ENCODE measurements at places on chromosomes 16 and 17.

DNA sequence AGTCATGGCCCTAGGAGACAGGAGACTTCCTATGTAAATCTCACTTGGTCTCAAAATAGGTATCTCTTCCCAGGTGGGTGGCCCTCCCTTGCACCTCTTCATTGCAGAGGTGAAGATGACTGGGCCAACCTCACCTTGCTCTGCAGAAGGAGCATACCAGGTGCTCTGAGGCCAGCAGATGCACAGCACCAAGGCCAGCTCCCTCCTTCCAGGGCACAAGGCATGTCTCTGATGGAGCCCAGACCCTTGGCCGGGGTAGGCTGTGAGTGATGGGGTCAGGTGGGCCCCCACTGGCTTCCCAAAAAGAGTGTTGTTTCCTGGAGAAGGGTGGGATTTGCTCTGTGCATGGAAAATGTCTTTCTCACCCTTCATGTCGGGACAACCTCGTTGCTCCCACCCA, 12.8 kb downstream of the CACNG5 start:
- DNase-seq, result no peak

- DNase-seq, result no peak
These were observed 101.1 kb downstream of the ZNF18 start for GRCh38 chr17:11896199-11896598.

DNA sequence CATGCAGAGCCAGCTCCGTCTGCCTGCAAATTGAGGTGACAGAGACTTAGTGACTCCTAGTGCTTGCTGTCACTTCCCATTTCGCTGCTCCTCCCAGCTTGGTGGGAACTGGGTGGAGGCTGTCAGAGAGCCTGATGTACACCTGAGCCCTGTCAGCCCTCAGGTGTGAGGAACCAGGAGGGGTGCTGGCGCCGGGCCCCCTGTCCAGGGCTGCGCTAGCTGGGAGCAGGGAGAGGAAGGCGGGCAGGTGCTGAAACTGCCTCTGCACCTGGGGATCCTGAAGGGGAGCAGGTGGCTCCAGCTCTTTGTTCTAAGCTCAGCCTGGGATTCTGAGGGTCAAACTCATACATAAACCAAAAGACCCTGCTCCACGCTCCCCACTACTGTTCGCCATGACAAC, 10.8 kb upstream of the WSCD1 start:
- DNase-seq, result no peak

DNA sequence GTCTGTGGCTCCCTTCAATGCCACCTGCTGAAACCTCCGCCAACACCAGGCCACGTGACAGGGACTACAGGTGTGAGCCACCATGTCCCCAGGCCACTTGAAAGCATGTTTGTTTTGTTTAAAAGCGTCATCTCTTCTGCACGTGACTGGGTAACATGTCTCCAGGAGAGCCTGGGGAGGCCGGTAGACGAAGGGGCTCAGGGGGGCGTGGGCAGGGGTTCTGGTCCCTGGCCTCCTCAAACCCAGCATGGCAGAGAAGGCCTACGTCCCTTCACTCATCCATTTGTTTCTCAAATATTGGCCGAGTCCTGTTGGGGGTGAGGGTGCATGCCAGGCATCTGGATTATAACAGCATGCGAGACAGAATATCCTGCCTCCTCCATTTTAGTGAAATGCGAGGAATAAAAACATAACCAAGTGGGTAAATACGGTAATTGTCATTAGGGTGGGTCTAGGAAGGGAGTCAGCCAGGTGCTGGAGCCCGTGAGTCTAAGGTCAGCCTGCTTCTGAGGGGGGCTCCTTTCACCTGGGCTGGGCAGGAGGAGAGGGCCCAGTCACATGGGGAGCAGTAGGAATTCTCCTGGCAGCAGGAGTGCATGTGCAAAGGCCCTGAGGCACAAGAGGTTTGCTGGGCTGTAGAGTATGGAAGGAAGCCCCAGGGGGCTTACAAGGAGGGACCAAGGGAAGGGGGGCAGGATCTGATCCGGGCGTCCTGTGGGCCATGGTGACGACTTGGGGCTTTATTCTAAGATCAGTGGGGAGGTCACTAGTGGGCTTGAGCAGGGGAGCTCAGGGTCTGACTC, 26.8 kb upstream of the CIBAR2 start:
- DNase-seq, result no peak

DNA sequence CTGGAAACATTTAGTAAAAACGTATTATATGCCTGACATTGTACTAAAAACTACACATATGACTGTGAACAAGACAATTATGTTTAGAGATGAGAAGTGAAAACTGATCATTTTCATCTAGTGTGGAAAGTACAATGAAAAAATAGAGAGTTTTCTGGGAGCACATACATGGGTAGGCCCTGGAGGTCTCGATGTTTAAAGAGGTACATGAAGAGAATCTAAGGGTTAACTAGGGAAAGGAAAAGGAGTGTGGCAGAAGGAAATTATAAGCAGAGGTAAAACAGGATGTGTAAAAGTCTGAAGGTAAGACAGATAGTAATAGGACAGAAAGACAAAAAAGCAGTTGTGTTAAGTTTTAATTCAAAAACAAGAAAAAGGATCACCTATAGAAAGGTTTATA, 113.7 kb downstream of the USP32 start:
- DNase-seq, result no peak
